CD4-positive, alpha-beta T cell treated with Interleukin-2 at 100 ng/mL for 4 hours (primary cell): ENCODE measurements at places on chromosomes 13 and 19.

GRCh38 chr13:112733661-112734379 lies 44.0 kb downstream of the ATP11A start:
- DNase-seq = no peak

DNA sequence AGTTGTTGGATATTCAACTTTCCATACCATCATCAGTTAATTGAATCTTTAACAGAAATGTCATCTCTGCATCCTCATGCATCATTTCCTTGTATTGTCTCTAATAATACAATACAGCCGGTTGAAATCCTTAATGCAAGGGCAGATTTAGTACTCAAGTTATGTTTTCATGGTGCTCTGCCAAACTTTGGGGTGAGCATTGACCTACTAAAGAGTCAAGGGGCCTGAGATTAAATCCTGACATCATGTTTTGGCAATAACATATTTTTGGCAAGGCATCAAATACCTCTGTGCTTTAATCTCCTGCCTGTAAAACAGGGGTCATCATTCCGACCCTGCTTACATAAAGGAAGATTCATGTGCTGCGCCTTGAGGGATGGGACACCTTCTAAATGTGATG lies 42.7 kb upstream of the ABCC4 start:
- no peak for DNase-seq

- no peak for DNase-seq
Observed at GRCh38 chr19:8459520-8460270, 14.9 kb downstream of the HNRNPM start.

- DNase-seq = no peak
Observed at GRCh38 chr19:34733266-34733745, 737 bp upstream of the ZNF181 start.

DNA sequence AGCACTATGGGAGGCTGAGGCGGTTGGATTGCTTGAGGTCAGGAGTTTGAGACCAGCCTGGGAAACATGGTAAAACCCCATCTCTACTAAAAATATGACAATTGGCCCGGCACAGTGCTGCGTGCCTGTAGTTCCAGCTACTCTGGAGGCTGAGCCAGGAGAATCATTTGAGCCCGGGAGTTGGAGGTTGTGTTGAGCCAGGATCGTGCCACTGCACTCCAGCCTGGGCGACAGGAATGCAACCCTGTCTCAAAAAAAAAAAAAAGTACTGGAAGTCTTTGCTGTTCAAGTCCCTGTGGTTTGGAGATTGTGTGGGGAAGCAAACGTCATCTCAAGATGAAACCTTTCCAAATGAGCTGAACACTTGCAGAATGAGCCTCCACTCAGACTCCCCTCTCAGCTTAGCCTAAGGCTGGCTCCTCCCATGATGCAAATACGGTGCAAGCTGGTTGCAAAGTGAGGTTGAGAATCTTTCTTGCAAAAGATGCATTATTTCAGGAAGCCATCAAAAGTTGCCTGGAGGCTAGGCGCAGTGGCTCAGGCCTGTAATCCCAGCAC lies 46.2 kb downstream of the MYO9B start:
- no peak for DNase-seq

DNA sequence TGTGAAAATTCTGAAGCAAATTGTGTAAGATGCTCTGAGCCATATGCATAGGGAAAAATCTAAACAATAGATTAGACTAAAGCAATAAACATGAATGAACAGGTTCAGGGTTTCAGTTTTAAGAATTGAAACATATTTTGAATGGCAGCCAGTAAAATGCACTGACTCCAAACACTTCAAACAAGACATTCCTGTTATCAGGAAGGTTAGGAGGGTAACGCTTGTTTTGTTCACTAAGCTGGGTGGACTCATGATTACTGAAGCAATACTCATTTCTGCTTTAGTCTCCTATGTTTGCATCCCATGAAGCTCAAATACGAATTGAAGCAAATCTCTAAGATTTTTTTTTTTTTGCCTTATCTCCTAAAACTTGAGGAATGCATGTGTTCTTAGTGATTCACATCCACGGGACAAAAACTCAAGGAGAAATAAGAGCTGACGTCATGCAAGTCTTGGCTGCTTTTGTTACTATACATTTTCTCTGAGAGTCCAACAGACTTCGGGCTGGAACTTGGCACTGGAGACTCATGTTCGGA lies 29.1 kb upstream of the IGFL4 start:
- no peak for DNase-seq

GRCh38 chr13:75369981-75370380 lies 112.0 kb downstream of the TBC1D4 start:
- no peak for DNase-seq

DNA sequence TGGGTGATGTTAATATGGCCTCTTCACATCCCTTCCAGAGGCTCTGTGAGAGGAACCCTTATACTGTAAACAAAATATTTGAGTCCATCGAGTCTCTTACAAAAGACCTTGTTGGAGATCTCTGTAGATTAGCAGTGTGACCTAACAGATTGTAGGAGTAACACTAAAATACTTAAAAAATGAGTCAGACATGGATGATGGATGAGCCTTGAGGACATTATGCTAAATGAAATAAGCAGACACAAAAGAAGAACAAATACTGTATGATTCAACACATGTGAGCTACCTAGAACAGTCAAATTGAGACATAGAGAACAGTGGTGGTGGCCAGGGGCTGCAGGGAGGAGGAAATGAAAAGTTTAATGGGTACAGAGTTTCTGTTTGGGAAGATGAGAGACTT lies 152.2 kb upstream of the UBL3 start:
- DNase-seq = no peak

- DNase-seq = no peak
Observed at GRCh38 chr13:27663947-27664346, 42.3 kb downstream of the POLR1D start.

GRCh38 chr19:49442771-49443365 lies 1.5 kb upstream of the SLC17A7 start:
- DNase-seq = peak; percentile 37

DNA sequence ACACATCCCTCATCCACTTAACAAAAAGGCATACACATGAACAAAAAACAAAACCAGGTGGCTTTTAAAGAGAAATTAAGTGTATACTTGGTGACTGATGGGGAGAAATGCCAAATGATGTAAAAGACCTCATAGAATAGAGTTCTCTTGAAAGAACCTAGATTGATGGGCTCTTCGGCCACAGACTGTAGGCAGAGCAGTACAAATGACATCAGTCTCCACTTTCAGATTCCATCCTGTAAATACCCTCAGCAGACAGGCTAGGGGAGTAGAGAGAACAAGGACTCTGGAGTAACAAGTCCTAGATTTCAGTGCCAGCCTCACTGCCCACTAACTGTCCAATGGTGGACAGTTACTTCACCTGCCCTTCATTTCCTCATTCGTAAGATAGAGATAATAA lies 203.8 kb downstream of the MZT1 start:
- no peak for DNase-seq

DNA sequence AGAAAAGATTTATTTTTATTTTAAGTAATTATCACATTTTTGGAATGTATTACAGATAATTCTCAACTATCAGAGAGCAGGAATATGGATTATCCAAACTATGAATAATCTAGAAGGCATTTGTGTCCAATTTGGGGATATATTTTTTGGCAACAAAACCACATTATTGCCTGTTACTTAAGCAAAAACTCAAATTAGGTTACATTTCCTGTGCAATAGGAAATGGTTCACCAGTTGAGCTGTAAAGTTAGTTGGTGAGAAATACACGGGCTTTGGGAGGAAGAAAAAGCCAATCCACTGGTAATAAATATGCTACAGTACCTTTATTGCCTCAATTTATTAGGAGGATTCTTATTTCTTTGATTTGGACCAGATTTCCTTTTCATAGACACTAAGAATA lies 1075.2 kb downstream of the PCDH9 start:
- no peak for DNase-seq

GRCh38 chr13:83297586-83298290 lies 584.5 kb downstream of the SLITRK1 start:
- DNase-seq = no peak

- no peak for DNase-seq
Observed at GRCh38 chr13:52405767-52406494, at the start of gene THSD1. Gene THSD1 (minus strand): TSS chr13:52406172. CDS start chr13:52402600, 3,572 bp downstream.

DNA sequence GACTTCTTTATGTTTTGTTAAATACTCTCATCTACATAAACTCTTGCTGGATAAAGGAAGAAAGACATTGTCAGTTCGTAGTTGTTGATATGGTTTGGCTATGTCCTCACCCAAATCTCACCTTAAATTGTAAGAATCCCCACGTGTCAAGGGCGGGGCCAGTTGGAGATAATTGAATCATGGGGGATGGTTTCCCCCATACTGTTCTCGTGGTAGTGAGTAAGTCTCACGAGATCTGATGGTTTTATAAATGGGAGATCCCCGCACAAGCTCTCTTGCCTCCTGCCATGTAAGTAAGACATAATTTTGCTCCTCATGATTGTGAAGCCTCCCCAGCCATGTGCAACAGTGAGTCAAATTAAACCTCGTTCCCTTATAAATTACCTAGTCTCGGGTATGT lies 3.6 kb downstream of the ADGRE1 start:
- peak; percentile 46 for DNase-seq

GRCh38 chr19:29795461-29796172 lies 16.2 kb upstream of the CCNE1 start:
- no peak for DNase-seq

DNA sequence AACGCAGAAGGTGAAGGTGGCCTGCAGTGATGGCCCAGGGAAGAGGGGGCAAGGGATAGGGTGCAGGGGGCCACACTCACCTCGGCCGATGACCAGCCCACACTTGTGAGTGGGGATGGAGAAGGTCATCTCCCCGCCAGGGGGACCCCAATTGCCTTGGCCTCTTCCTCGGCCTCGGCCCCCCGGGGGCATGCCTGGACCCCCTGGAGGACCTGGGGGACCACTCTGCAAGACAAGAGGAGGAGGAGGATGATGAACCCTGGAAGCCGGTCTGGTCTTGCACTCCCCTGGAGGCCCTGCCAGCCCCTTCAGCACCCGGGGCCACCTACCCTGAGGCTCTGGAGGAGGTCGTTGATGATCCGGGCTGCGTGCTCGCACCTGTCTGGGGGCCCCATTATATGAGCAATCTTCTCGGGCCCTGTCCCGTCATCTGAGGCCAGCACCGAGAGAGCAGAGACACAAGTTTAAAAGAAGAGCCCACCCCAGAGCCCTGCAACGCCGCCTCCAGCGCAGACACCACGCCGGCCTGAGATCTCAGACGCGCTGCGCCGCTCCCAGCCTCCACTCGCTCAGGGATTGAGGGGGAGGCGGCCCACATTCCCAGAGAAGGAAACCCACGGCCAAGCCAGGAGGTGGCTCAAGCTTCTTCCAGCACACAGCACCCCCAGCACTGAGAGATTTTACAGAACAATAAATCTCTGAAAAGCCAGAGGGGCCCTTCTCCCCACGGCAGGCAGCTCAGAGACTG lies 7.8 kb downstream of the KHSRP start:
- DNase-seq = no peak

DNA sequence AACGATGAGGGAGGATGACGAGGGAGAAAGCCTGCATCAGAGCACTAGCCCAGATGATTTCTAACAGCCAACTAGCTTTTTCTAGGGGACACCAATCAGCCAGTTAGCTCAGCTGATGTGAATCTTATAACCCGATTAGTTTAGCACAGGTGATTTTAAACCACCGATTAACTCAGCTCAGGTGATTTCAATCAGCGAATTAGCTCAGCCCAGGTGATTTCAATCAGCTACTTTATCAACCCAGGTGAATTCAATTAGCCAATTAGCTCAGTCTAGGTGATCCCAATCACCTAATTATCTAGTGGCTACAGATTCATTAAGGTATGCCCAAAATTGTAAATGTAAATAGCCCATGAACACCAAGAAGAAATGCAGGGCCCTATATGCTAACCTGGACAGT lies 146.9 kb downstream of the ZNF486 start:
- DNase-seq = no peak

DNA sequence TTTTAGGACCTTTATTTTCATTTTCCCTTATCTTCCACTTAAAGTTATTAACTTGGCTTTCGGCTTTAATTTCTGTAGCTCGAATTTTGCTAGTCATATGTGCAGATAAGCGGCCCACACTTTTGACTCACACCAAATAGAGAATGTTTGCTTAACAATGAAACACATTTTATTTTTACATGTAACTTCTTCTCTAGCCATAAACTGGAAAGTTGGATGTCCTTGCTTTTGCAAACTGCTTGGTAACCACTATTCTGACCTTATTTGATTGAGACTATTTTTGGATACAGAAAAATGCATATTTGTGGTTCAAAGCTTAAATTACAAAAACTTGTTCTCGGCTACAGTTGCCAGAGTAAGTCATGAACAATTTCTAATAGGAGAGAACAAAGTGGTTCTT lies 600.0 kb downstream of the KCTD12 start:
- DNase-seq = no peak

DNA sequence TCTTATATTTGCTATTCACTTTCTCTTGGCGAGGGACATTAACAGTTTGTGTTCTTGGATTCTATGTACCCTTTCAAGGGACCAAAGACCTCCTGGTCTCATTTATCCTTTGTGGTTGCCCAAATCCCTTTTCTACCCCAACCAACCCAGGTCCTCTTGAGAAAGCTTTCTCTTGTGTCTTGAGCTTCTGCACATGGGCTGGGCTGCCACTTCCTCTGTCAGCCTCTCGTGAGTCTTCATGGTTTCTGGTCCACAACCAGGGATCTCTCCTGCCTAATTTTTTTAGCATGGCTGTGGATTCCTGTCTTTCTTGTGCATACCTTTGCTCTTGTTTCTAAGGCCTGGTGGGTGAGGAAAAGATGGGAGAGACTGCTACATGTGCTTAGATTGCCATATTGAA lies 14.9 kb downstream of the TIMM13 start:
- no peak for DNase-seq
